ENCODE measurements at places on chromosomes 6 and 20. TPM values are rescaled to one million over a fixed set of nuclear protein-coding genes. Genes with fewer than 3 reads are reported as not detected.

- DNase-seq = no peak
Measured at GRCh38 chr6:168372889-168373288, 53.3 kb upstream of the DACT2 start.

DNA sequence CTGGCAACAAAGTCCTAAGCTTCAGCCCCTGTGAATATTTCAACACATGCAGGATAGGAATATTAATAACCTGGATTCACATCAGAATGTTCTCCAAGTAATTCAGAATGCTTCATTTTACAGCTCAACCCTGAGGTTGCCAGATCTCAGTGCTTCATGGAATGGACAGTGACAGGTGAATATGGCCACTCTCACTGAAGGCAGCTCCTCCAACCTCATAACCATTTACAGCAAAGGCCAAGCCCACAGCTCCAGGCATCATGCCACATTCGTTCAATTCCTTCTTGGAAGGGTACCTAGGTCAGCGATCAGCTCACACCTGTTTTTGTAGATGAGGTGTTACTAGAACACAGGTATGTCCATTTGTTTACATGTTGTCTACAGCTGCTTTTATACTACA lies 17.1 kb downstream of the CLIC5 start:
- DNase-seq = no peak

DNA sequence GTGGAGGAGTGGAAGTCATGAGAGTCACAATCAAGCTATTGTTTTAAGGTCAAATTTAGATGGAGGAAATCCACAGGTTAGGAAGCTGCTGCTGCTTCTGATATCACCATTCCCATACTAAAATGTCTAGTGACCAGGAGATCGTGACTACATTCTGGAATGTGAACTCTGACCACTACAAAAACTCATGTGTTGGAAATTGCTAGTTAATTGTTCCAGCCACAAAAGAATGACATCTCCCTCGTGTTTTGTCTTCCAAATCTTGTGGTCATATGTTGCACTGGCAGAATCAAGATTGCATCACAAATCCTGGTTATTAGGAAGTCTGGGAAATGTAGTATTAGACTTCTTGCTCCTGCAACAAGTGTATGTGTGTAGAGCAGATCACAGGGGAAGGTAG lies 441.9 kb downstream of the CD109 start:
- DNase-seq = no peak

C6orf141 gene
- total RNA-seq = not detected

GRCh38 chr20:18004384-18005031 lies 35.7 kb downstream of the MGME1 start:
- no peak for DNase-seq

- DNase-seq = no peak
Measured at GRCh38 chr20:63596423-63596822, 22.4 kb upstream of the HELZ2 start.

- no peak for DNase-seq
Measured at GRCh38 chr20:13402171-13402760, 181.2 kb downstream of the ISM1 start.

DNA sequence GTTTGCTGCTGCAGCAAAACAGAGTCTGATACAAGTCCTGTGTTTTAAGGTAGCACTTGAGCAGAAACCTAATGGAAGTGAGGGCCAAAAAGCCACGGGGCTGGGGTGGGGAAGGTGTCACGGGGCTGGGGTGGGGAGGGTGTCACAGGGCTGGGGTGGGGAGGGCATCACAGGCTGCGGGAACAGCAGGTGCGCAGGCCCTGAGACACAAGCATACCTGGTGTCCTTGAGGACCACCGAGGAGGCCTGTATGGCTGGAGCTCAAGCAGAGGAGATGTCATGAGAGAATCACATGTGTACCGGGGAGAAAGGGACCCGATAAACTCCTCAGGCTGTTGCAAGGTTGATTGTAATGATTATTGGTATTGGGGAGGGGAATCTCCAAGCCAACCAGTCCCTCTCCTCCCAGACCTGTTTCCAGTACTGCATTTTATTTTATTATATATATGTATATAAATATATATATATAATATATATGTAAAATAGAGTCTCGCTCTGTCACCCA lies 13.6 kb upstream of the SPO11 start:
- DNase-seq = no peak

AFDN gene
- total RNA-seq = 39.9 TPM

GRCh38 chr6:100184473-100184872 lies 190.4 kb upstream of the MCHR2 start:
- no peak for DNase-seq

CRYBG1 gene
- total RNA-seq = 83.8 TPM

DNA sequence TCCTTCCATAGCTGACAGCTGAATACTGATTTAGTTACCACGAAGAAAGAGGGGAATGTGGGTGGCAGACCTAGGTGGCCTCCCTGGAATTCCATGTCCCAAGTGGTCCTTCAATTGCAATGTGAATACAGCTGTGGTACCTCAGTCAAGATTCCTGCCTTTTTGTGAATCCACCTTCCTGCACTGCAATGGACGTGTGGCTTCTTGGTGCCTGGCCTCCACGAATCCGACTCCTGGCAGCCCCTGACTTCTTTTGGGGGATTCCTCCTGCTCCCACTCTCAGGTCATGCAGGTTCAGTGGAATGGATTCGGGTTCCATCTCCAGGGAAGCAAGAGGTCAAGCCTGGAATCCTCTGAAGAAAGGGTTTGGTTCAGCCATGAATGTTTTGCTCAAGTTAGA lies 117.8 kb downstream of the DACT2 start:
- DNase-seq = no peak

DNA sequence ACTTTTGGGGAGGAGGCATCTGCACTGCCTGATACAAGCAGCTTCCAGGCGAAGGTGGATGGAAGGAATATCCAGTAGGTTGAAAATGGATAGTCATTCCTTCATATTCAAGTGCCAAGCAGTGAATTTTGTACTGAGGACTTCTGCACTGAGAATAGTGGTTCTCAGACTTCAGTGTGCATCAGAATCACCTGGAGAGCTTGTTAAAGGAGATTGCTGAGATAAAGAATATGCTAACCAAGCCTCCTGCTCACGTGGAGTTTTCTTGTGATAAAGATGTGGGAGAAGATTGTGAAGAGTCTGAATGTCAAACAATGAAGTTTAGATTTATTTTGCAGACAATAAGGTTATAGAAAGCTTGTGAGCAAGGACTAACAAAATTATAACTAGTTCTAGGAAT lies 97.8 kb downstream of the HFE start:
- DNase-seq = no peak

DNA sequence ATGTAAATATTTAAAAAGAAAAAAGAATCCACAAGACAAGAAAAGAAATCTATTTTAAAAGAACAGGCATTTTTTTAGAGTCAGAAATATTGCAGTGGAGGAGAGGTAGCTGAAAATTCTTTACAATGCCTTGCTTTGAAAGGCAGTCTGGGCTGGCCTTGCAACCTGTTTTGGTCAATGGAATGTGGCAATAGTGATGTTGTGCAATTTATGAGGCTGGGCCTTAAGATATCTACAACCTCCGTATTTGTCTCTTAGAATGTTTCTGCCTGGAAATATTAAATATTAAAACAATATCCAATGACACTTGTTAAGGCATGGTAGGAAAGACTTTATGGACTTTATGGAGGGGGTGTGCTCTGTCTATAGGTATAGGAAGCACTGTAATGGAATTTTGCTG lies 14.8 kb upstream of the SCGN start:
- no peak for DNase-seq

All from CD4-positive, CD25-positive, alpha-beta regulatory T cell (primary cell).